HL-60 (cell line): ENCODE measurements at places on chromosomes 3 and 15.

GRCh38 chr15:25345943-25346342 is 92.9 kb downstream of the UBE3A start:
- no peak for DNase-seq

DNA sequence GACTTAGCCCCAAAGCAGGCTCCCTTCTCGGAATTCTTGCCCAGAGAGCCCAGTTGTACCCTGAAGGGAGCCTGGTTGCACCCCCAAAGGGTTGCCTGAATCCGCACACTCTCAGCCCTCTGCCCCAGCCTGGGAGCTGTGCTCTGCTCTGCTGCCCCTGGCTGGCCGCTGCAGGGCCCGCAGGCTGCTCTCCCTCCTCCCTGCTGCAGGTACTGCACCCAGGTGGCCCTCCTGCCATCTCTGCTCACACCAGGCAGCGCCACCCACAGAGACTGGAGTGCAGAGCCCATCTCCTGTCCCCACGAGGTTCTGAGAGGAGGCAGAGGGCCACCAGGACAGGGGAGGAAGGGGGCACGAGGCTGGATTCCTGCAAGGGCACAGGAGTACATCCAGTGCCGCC is 134.2 kb upstream of the NSMCE3 start:
- no peak for DNase-seq

DNA sequence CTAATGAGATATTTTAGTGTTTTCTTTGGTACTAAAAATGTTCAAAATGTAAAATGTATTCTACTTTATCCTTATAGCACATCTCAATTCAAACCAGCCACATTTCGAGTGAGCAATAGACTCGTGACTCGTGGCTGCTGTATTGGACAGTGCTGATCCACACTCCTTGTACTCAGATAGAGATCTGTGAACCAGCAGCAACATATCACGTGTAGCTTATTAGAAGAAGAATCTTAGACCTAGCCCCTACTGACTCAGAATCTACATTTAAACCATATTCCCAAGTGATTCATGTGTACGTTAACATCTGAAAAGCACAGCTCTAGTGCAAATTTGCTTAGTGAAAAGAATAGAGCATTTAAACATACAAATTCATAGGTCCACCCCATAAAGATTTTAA is 130.9 kb downstream of the IL1RAP start:
- no peak for DNase-seq

GRCh38 chr15:97224191-97224641 is 736.3 kb upstream of the ARRDC4 start:
- DNase-seq = no peak

DNA sequence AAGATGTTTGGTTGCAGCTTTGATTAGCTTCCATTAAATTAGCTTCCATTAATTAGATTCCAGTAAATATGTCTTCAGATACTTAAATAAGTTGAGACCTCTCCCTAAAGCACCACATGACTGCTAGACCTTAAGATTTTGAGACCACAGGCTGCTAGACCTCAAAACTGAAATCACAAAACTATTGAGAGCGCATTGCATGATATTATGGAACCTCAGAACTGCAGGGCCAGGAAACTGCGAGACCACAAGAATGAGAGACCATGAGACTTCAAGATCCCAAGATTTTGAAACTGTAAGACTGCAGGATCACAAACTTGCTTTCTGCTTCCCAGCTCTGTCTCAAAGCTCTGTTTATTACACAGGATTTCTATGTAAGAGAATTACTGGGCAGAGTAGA is 87.4 kb downstream of the TRIM42 start:
- DNase-seq = no peak

DNA sequence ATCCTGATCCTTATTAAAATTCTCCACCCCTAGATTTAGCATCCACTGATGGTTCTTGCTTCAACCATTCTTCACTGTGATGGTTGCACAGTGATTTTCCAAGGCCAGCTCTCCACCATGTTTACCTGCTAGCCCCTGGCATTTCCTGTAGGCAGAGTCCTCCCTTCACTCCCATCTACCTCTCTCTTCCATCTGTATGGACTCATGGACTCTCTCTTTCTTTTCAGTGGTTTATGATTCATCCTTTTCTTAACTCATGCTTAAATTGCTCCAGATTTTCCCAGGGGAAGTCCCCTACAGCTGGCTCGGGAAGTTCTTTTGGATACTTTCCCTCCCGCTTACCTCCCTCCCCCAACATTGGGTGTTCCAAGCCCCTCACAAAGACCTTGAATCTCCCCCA is 18.7 kb downstream of the TGM4 start:
- no peak for DNase-seq
